Stimulated activated CD8-positive, alpha-beta memory T cell treated with anti-CD3 and anti-CD28 coated beads, Interleukin-2, amount 100 ng/mL, for 1 hour (primary cell): ENCODE measurements at places on chromosomes 12 and 14.

DNA sequence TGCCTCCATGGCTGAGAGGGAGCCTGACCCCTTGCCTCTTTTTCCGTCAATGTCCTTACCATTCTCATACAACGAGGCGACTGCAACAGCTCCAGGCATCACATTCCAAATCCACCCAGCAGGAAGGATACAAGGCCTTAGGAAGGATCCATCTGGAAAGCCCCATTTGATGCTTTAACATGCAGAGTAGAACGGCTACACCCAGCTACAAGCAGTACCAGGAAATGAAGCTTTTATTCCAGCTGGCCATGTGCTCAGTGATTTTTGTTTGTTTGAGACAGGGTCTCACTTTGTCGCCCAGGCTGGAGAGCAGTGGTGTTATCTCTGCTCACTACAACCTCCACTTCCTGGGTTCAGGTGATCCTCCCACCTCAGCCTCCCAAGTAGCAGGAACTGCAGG, 124.8 kb downstream of the TMEM132D start:
- DNase-seq, result no peak

GRCh38 chr12:70840656-70841350, 79.7 kb downstream of the PTPRR start:
- DNase-seq, result no peak

DNA sequence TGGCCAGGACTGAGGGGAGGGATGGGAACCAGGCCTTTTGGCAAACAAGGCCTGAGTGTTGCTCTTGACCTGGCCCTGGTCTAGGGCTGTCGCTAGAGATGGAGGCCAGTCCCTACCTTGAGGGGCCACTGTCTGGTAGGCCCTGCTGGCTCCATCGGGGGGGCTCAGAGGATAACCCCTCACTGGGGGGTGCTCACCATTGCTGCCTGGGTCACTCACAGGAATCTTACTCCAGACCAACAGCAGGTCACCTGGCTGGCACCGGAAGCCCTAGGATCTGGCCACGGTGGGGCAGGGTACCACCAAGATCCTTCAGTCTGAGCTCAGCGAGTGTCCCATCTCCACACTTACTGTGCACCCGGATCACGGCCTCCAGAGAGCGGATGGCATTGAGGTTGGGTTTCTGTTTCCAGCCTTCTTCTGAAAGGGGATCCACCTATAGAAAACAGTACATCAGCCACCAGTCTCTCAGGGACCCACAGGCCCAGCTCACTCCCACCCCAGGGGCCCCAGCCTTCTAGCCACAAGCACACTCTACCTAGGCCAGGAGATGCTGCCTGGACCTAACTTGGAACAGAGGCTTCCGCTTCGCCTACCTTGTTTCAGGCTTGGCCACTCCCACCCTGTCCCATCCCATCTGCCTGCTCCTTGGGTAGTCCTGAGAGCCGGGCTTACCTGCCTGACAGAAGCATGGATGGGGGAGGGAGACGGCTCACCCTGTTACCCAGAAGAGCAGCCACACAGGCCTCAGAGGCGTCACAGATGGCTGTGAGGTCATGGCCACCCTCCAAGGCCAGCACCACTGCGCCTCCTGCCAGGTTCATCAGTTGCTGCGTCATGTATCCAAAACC, 12.2 kb downstream of the SLC48A1 start:
- DNase-seq, result no peak

- DNase-seq, result no peak
Measured at GRCh38 chr12:113997365-113997764, 31.2 kb upstream of the RBM19 start.

- no peak for DNase-seq
Measured at GRCh38 chr14:89702073-89702875, 252.3 kb downstream of the EFCAB11 start.
